ENCODE measurements at places on chromosomes 6 and 20.
A peak's percentile ranks its signal among the peaks of the same experiment; 100 is the strongest.

DNA sequence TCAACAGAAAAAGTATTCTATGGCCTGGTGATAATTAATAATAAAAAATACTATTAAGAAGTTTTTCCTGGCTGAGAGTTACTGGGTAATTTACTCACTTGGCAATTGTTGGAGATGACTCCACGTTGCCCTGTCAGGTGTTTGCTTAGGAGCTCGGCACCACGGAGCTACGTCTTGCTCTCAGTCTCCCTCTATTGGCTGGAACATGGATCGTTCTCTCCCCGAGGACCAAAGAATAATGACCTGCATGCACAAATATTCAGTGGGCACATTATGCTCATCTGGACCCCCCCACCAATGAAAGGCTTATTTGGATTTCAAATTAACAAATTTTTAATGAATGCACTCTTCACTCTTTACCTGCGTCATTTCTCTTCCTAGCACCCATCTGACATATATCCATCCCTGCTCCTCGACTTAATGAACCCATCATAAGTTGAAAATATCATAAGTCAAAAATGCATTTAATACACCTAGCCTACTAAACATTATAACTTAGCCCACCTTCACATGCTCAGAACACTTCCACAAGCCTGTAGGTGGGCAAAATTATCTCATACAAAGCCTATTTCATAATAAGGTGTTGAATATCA lies 71.0 kb upstream of the CD83 start:
- DNase-seq, result peak; percentile 46

- no peak for DNase-seq
Observed at GRCh38 chr20:62885896-62886708, 24.5 kb upstream of the TCFL5 start.

GRCh38 chr20:52103335-52103912 lies 88.2 kb downstream of the ZFP64 start:
- DNase-seq, result no peak

DNA sequence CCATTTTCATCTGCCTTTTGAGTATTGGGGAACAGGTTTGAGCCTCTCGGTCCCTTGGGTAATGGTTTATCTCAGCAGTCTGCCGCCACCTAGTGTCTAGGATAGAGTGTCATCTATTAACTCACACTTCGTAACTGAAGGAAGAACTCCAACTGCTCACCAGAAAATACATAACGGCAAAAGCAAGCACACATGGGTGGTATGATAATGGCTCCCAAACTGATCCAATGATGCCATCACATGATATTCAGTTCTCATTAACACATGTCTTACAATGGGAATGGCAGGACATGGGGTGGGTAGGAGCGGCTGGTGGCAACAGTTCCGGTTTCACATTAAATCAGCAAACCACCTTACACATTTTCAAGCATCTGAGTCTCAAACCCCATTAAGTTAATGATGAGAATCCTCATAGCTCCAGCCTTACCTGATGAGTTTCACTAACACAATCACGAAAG lies 110.7 kb upstream of the PHACTR1 start:
- DNase-seq, result peak; percentile 52

- no peak for DNase-seq
Observed at GRCh38 chr6:3356824-3357420, 98.2 kb downstream of the PSMG4 start.

GRCh38 chr6:71592643-71593042 lies 293.7 kb upstream of the RIMS1 start:
- no peak for DNase-seq

- no peak for DNase-seq
Observed at GRCh38 chr6:16440636-16441212, 202.3 kb downstream of the GMPR start.

DNA sequence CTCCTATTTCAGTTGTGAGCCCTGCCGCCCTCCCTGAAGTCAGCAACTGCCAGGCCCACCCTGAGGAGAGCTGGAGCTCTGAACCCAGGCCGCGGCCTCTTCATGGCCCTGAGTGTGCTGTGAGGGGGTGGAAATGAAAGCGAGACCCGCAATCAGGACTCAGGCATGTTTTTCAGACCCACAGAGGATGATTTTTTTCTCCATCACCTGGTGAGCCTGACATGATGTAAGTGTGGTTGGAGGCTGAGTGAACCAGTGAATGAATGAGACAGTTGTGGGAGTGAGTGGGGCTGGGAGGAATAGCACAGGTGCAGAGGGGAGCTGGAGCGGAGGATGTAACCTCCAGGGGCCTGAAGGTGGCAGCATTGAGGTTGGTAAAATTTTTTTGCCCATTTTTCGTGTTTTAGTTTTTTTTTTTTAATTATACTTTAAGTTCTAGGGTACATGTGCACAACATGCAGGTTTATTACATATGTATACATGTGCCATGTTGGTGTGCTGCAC lies 18.3 kb downstream of the RAET1L start:
- no peak for DNase-seq

GRCh38 chr20:15843777-15844176 lies 729.5 kb downstream of the KIF16B start:
- no peak for DNase-seq

GRCh38 chr20:44848254-44849015 lies 37.1 kb upstream of the YWHAB start:
- no peak for DNase-seq

DNA sequence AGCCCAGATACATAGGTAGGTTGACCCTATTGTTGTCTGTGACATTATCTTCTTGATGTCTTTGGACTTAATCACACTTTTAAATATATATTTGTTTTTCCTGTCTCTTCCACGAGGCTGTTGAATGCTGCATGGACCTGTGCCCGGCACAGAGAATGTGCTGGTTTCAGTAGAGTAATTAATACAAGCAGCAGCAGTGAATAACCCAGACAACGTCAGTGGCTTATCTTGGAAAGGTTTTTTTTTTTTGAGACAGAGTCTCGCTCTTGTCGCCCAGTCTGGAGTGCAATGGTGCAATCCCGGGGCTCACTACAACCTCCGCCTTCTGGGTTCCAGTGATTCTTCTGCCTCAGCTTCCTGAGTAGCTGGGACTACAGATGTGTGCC lies 108.2 kb downstream of the CDH26 start:
- DNase-seq, result no peak

- DNase-seq, result no peak
Observed at GRCh38 chr20:47330933-47331708, 25.4 kb downstream of the ZMYND8 start.

GRCh38 chr6:137724018-137724403 lies 143.0 kb upstream of the TNFAIP3 start:
- DNase-seq, result no peak

- no peak for DNase-seq
Observed at GRCh38 chr6:22651731-22652130, 82.4 kb downstream of the HDGFL1 start.

- no peak for DNase-seq
Observed at GRCh38 chr20:56173438-56173837, 75.1 kb upstream of the MC3R start.

DNA sequence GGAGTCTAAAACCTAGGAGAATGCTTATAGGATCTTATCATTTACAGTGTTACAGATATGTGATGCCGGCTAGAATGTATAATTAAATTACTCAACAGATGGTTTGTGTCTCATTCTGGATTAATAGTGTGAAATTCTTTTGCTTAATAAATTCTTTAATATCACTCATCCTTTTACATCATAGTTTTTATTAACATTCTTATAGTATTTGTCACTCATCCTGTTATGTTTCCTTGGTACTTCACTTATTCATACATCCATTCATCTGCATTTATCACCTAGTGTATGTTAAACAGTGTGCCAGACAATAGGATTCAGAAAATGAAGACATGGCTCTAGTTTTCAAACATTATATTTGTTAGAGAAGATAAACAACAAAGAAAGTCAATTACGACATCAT lies 468.7 kb downstream of the FRK start:
- DNase-seq, result no peak

DNA sequence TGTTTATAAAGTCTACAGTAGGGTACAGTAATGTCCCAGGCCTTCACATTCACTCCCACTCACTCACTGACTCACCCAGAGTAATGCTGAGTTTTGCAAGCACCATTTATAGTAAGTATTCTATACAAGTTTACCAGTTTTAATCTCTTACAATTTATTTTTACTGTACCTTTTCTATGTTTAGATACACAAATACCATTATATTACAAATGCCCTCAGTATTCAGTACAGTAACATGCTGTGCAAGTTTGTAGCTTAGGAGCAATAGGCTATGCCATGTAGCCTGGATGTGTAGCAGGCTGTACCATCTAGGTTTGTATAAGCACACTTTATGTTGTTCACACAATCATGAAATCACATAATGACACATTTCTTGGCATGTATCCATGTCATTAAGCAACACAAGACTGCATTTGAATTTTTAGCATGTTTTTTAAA lies 673.6 kb downstream of the CD109 start:
- no peak for DNase-seq

- DNase-seq, result no peak
Observed at GRCh38 chr6:159931846-159932245, 37.0 kb upstream of the IGF2R start.

DNA sequence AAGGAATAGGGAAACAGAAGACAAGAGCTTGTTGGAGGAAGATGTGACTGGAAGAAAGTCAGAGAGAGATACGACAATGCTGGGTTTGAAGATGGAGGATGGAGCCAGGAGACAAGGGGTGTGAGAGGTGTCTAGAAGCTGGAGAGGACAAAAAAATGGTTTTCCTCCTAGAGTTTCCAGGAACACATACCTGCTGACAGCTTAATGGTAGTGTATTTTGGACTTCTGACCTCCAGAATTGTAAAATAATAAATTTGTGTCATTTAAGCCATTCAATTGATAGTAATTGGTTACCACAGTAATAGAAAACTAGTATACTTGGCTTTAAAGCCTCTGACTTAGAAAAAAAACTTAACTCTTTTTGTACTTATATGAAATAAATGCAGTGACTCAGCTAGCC lies 3.6 kb downstream of the AIG1 start:
- no peak for DNase-seq

Measured in COR-L47 (cell line).